ENCODE measurements at places on chromosomes 3 and 15.

DNA sequence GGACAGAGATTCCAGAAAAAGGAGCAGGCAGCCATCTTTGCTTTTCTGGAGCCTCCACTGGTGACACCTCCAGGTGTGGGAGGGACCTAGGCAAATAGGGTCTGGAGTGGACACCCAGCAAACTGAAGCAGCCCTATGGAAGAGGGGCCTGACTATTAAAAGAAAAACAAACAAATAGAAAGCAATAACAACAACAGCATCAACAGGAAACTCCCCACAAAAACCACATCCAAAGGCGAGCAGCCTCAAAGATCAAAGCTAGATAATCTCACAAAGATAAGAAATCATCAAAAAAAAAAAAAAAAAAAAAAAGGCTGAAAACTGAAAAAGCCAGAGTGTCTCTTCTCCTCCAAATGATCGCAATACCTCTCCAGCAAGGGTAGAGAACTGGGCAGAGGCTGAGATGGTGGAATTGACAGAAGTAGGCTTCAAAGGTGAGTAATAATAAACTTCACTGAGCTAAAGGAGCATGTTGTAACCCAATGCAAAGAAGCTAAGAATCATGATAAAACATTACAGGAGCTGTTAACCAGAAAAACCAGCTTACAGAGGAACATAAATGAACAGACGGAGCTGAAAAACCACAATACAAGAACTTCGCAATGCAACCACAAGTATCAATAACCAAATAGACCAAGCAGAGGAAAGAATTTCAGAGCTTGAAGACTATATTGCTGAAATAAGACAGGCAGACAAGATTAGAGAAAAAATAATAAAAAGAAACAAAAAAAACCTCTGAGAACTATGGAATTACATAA, 225.4 kb downstream of the CTNNB1 start:
- DNase-seq, result no peak

DNA sequence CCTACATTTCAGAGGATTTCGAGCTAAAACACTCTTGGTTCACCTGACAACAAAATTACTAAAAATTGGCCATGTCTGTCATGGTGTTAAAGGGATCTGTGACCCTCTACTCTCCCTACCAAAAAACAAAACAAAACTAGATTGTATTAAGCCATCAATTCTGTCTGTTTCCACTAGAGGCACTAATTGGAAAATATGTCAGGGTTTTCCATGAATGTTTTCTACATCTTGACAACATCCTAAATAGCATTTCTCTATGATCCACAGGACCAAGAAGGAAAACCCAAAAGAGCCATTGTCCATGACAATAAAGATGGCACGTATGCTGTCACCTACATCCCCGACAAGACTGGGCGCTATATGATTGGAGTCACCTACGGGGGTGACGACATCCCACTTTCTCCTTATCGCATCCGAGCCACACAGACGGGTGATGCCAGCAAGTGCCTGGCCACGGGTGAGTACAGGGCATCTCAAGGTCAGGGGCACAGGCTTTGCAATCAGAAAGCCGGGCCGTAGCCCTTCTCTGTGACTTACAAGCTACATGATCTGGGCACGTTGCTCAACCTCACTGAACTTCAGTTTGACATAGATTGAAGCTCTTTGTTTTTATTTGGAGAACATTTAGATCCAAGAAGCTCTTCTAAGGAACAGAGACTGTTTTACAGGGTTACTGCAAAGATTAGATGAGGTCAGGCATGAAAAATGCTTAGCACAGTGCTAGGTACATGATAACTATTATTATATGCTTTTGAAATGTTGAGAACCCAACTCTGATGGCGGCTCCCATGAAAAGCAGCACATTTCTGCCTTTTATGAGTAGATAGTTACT, 74.8 kb downstream of the DNASE1L3 start:
- DNase-seq, result no peak

- no peak for DNase-seq
Measured at GRCh38 chr3:57274845-57275244, 17.6 kb downstream of the ASB14 start.

GRCh38 chr3:53583161-53583690, 88.8 kb downstream of the CACNA1D start:
- DNase-seq, result no peak
